ENCODE measurements at places on chromosomes 2 and 18.

DNA sequence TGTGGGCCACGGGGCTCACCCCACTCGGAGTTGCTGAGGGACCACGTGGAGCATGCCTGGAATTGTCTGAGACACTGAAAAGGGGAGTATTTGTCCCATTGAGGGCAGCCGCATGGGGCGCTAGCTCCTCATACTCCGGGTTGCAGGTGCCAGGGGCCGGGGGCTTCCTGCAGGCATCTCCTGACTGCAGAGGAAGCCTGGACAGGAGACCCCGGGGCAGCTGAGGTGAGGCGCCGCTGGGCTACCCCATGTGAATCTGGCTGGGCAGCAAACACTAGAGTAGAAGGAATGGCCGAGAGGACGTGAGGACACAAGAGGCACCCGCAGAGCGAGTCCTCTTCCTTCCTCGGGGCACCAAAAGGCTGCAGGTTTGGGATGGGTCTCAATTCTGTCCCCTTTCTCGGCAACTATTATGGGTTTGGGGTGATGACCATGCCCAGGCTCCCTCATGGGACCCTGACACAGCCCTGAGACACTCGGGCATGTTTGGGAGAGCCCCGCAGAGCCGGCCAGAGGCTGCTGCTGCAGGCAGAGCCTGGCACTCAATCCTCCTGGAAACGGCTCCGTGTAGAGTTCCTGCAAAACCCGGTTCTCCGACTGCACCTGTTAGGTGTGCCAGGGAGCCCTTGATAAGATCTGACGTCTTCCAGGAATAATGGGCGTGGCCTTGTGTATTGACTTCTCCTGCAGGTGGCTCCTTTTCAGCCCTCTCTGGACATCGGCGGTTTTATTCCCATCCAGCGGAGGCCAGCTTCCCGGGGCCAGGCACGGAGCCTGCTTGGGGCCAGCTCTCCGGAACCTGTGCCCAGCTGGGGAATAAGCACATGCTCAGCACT is 77.0 kb downstream of the CTIF start:
- DNase-seq, result no peak

- no peak for DNase-seq
These were observed 167.9 kb upstream of the HNRNPA3 start for GRCh38 chr2:177044671-177045070.

DNA sequence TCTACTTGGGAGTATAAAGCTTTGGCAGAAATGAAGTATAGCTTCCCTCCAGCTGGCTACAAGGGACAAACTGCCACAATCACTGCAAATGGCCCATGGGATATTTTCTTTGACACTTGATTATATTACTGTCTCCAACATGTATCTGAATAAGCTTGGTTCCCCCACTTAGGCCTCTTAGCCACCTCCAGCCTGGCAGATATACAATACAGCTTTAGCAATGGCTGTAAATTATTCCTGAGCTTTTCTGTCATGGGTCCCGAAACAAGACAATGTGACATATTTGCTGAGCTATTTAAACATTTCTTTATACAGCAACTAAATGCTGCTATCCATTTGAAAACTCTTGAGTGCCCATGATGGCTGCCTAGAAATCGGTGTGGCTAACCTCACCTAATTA is 406.2 kb downstream of the SUCLG1 start:
- no peak for DNase-seq

GRCh38 chr2:157810037-157810436 is 66.1 kb downstream of the ACVR1 start:
- DNase-seq, result no peak

- DNase-seq, result no peak
These were observed 26.9 kb upstream of the ALKAL2 start for GRCh38 chr2:314561-315336.

DNA sequence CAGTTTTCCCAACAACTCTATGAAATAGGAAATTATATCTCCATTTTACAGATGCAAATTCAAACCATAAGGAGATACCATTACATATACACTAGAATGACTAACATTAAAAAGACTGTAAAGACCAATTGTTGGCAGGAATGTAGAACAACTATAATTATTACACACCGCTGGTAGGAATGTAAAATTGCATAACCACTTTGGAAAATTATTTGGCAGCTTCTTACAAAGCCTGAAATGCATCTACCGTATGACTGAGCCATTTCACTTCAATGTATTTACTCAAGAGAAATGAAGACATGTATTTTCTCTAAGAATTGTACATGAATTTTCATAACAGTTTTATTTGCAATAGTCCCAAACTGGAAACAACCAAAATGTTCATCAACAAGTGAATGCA is 189.1 kb upstream of the BCL2L11 start:
- DNase-seq, result no peak

DNA sequence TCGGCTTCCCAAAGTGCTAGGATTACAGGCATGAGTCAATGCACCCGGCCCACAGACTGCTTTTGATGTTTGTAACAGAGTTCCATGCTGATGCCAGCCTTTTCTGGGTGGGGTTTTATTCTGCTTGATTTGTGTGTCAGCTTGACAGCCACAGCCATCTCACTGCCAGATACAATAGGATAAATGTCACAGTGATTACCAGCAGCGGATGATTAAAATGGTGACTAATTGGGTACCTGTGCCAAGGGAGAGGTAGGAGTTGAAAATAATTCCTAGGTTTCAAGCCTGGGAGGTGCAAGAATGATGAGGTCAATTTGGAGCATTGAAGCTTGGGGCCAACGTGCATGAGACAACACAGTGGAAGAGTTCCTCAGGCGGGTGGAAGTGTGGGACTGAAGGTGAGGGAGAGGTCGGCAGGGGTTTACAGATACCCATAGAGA is 39.4 kb downstream of the SH2D6 start:
- no peak for DNase-seq

- DNase-seq, result no peak
These were observed 116.5 kb downstream of the PMS1 start for GRCh38 chr2:189900726-189901125.

DNA sequence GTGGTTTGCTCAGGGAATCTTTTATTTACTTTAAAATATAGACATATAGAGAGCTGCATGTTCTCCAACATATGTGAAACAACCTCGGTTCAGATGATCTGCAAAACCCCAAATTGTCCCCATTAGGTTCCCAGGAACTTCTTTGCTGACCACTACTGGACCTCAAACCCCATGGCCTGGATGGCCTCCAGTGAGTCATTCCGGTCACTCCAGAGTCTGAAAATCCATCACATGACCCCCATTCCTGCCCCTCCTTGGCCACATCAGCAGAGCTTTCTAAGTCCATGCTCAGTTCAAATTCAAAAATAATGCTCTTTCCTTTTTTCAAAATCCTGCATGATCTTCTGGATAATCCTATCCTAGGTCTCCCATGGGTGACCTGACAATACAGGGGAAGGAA is 271.0 kb downstream of the TNS1 start:
- no peak for DNase-seq

- DNase-seq, result no peak
These were observed 3.3 kb upstream of the ANKRD39 start for GRCh38 chr2:96861074-96861473.

DNA sequence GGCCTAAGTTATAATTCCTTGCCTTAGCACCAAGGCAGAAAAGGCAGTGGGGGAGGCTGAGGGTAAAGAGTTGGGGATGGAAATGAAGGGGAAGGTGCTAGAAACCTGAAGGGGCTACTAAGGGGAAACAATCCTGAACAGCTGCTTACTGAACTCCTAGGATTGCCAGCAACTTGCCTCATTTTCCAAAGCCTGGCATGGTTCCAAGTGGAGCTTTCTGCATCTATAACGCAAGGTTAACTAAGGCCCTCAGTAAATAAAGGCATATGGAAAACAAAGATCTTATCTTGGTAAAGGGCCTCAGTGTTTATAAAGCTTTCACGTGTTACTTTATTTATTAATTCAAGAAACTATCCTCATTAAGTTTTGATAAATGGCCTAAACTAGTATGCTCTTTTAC is 10.9 kb downstream of the MEP1B start:
- DNase-seq, result no peak

GRCh38 chr2:147882631-147883030 is 37.8 kb downstream of the ACVR2A start:
- DNase-seq, result no peak

- no peak for DNase-seq
These were observed 235.7 kb downstream of the DSC3 start for GRCh38 chr18:30806823-30807222.

GRCh38 chr2:122481717-122482116 is 726.3 kb downstream of the TSN start:
- no peak for DNase-seq

DNA sequence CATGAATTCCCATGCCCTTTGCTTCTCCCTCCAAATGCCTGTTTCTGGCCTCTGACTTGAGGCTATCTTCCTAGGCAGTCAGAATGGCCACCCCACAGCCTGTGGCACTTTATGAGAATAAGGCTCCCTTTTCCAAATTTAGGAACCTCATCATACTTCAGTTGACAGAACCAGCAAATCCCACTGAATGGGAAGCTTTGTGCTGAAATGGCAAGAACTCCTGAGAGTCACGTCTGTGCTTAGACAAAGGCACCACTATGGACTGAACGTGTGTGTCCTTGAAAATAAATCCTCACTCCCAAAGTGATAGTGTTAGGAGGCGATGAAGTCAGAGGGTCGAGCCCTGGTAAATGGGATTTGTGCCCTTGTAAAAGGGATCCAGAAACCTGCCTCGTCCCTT is 559.9 kb upstream of the SOX11 start:
- DNase-seq, result no peak

DNA sequence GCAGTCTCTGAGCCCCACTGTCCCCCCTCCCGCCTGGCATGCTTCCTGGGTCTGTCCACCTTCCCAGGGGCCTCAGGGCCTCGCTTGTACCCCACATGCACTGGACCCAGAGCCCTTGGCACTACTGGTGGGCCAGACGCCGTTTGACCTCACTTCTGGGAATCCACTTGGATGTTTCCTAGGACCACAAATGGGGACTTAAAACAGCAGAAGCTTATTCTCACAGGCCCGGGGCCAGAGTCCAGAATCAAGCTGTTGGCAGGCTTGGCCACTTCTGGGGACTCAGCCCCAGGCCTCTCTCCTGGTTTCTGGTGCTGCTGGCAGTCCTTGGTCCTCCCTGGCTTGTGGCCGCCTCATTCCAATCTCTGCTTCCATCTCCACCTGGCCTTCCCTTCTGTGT is 19.6 kb downstream of the ANO7 start:
- no peak for DNase-seq

DNA sequence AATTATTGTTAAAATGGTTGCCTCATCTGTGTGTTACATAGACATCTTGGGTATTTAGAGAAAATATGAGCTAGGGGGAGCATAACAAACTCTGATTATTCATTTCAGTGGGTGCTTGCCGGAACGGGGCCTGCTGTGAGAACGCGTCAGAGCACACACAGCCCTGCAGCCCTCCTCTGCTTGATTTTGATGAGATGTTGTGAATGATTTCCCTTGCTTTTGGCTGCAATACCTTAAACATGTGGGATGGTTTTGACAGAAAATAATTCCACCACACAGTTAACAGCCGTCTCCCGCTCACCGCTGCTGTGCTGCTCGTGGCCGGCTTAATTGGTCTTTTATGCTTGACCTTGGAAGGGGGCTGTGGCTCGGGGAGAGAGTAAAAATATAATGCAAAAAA is 49.9 kb upstream of the TXNDC2 start:
- DNase-seq, result no peak

DNA sequence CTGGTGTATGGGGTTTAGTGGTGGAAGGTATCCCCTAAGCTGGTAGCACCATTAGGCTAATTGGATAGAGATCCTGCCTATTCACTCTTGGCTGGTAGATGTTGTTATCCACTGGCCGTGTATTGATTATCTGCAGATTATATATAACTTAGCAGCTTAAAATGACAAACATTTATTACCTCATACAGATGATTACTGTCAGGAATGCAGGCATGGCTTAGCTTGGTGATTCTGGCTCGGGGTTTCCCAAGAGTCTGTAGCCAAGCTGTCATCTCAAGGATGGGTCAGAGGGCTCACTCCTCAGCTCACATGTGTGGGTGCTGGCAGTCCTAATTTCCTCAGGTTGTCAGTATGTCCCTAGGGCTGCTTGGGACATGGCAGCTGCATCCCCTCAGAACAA is 465.8 kb downstream of the PARD3B start:
- no peak for DNase-seq

DNA sequence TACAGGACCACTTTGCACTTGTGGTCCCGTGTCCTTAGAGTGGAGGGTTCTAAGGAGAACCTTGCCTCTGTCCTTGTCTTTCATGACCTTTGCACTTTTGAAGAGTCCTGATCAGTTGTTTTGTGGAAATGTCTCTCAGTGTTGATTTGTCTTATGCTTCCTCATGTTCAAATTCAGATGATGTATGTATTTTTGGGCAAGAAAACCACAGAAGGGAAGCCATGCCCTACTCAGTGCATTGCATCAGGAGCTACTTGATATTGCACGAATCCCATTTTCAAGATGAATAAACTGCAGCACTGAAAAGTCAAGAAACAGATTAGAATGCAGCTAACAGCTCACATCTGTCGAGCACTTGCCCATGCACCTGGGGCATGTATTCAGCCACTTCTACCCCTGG is 152.2 kb downstream of the INHBB start:
- DNase-seq, result no peak

DNA sequence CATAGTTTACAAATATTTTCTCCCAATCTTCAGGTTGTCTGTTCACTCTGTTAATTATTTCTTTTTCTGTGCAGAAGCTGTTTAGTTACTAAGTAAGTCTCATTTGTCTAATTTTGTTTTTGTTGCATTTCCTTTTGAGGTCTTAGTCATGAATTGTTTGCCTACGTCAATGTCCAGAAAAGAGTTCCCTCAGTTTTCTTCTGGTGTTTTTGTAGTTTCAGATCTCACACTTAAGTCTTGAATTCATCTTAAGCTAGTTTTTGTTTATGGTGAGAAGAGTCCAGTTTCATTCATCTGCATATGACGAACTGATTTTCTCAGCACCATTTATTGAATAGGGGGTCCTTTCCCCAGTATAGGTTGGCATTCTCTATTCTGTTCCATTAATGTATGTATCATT is 1252.2 kb upstream of the TMEFF2 start:
- DNase-seq, result no peak

GRCh38 chr18:36917907-36918306 is 89.0 kb downstream of the KIAA1328 start:
- no peak for DNase-seq

DNA sequence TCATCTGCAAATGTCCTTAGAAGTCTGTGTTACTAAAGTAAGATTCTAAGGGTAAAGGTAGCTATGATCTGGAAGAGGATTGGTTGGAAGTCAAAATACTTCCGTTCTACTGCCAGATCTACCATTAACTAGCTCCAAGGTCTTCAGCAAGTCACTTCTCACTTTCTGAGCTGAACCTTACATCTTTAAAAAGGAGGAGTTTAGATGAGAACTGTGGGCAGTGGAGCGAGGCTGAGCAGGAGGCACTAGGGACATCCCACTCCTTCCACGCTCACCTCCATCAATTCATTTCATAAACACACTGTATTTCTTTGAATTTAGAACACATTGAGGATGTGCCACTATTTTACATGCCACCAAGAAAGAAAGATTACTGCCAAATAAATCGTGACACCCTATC is 143.0 kb downstream of the ABCA12 start:
- DNase-seq, result no peak

GRCh38 chr2:122800781-122801180 is 1045.3 kb downstream of the TSN start:
- DNase-seq, result no peak

Data from stimulated activated CD8-positive, alpha-beta memory T cell treated with anti-CD3 and anti-CD28 coated beads, Interleukin-4, amount 100 ng/mL, for 1 hour (primary cell).